ENCODE measurements at places on chromosomes 13 and 19.
A peak's percentile ranks its signal among the peaks of the same experiment; 100 is the strongest.

DNA sequence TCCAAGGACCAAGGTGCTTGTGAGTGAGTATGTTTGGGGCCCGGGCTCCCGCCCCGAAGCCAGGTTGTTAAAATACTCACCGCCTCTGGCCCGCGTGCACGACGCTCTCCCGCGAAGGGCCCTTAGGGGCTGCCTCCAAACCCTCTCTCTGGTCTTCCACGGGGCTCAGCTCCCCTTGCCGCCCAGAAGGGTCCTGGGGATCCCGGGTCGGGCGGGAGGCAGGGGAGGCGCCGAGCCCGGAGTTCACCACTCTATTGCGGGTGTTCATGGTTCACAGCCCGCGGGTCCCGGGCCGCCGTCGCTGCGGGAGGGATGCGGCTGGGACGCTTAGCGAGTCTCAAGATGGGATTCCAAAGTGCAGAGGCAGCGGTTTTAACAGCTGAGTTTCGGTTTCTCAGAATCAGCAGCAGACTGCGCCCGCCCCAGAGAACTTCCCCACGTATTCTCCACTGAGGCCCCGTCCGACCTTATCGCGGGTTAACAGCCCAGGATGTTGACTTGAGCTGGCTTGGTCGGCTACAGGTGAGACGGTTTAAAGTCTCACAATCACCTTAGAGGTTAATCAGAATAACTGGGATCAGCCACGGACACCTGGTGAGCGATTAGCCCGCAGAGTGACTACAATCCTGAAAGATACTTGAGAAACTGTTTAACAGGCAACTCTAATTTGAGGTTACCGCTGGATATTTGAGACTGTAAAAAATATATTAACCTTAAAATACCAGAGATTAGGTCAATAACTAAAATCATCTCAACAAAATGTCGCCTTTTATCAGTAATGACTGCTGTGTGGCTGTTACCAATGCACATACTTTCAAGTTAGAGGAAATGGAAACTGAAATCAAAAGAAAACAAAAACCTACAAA is at the start of gene EPSTI1:
EPSTI1 (minus strand) TSS at position 344 of the 866 bp plus-strand sequence; CDS start at position 268, 76 bp downstream.
- DNase-seq, result peak; percentile 75

- DNase-seq, result no peak
These were observed 17.7 kb upstream of the RUBCNL start for GRCh38 chr13:46404733-46405100.

DNA sequence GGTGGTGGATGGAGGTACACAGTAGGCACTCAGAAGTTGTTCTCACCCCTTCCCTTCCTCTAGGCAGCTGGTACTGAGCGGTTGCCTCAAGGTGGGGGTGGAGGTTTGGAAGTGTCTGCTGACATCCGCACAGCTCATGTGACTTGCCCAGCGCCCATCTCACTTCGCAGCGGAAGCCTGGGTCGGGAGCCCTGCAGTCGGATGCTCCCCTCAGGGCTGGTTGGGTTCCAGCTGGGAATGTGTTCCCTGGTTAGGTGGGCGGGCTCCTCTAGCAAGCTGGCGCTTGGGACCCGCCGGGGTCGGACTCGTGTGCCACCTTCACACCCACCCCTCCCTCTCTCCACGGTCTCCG is 10.2 kb downstream of the PPP1R37 start:
- no peak for DNase-seq

DNA sequence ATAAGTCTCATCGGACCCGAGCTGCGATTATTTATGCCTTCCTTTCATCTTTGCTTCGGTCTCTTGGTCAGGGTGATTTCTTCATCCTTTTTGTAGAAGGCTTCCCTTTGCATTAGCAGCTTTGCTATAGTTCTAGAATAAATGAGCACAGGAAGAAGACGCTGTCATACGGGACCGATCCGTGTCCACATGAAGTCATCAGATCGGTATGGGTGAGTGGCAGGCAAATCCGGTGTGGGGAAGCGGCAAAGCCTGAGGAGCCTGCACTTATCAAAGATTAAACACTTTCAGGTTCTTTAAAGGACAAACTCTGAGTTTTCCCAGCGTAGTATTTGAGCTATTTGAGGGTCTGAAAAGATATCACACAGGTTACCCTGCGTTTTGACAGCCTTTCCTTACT is 119.3 kb downstream of the IRS2 start:
- peak; percentile 41 for DNase-seq

DNA sequence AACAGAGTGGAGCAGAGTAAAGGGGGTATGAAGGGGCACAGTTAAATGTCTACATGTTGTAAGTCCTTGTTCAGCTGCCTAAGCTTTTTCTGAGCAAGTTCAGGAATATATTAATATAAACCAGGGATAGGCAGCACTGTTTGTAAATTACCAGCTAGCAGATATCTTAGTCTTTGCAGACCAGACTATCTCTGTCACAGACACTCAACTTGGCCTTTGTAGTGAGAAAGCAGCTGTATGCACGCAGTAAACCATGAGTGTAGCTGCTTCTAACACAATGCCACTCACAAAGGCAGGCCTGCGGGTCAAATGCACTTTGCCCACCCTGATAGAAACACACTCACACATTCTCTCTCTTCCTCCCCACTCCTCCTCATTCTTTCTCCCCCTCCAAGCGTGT is 1016.9 kb downstream of the UQCRFS1 start:
- no peak for DNase-seq

GRCh38 chr13:31064636-31065035 is 97.1 kb downstream of the HSPH1 start:
- no peak for DNase-seq

DNA sequence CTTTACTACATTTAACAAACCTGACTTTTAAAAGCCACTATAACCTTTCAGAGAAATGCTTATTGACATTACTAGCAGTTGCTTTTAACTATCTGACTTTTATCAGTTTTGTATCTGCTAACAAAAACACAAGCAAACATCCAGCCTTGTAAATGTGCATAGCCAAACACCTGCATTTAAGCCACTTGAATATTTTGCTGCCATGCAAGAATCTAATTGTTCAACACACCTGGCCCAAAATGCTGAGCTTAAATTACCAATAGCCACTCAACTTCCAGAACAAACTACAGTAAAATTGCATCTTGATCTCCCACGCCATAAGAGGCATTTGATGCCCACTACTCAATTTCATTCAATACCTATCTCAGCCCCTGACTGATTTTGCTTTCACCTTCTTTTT is 9.3 kb downstream of the ZIC5 start:
- DNase-seq, result no peak

DNA sequence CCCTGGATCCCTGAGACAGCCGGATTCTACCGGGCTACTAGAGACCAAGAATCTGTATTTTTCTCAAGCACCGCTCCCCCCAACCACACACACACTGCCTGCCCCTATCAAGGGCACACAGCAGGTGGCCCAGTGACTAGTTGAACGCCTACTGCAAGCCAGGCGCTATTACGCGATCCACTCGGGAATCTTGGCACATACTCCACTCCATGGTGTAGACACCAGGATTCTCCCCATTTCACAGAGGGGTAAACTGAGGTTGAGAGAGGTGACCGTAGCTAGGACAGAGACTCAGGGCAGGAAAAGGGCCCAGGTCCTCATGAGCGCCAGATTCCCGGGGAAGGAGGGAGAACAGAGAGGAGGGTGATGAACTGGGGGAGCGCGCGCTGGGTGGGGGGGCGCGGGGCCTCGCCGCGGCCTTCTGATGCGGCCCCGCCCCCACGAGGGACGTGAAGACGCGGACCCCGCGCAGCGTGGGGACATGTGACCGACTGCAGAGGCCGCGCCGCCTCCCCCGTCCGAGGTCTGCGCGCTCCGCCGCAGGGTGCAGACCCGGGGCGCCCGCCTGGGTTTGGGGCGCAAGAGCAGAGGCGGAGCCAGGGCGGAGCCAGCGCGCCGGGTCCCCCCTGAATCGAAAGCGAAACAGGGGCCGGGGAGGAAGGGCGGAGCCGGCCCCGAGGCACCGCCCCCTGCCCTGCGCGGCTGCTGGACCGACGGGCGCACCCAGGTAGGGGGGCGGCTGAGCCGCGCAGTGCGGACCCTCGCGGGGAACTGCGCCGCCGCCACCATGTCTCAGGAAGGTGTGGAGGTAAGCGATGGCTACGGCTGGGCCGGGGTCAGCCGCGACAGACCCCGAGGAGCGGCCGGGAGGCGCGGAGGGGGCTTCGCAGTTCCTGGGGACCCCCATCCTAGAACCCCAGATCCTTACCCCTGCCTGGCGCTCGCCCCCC is at the start of gene SHFL:
SHFL (plus strand) TSS at position 677 of the 950 bp plus-strand sequence; CDS start at position 788, 111 bp downstream.
- DNase-seq, result peak; percentile 62

DNA sequence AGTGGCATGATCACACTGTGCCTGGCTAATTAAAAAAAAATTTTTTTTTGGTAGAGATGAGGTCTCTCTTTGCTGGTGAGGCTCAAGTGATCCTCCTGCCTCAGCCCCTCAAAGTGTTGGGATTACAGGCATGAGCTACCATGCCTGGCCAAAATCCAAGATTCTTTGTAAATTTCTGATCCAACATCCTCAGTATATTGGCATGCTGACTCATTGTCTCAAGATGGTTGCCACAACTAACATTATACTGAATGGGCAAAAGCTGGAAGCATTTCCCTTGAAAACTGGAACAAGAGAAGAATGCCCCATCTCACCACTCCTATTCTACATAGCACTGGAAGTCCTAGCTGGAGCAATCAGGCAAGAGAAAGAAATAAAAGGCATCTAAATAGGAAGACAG is 100.0 kb downstream of the KLF5 start:
- peak; percentile 48 for DNase-seq

DNA sequence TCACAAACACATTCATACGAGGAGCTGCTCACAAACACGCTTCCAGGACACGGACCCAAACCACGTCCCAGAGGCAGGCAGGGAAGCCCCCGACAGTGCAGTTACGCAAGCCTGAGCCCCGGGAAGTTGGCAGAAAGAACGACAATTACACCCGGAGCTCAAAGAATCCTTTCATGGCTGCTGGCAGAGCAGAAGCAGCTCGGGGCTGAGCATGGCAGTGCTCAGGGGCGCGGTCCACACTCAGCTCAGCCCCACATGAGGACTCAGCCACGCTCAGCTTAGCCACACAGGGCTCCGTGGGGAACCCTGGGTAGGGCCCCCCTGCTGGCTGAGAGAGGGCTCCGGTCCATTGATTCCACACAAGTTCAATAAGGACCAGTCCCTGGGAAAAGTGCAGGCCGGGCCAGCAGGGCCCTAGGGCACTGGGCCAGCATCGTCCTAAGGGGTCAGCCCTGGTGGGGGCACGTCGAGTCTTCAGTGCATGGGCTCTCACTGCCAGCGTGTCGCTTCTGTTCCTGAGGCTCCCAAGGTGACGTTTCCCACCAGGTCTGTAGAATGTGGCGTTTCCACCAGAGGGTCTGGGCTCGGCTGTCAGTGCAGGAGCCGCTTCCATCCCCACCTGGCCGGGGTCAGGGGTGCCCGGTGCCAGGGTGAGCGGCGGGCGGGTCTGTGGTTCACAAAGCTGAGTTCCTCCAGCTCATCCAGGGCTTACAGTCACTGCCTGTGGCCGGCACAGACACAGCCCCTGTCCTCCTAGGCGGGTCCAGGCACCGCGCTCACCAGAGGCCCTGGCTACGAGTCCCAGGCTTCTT is 23.1 kb downstream of the GAS6 start:
- peak; percentile 32 for DNase-seq

- peak; percentile 87 for DNase-seq
These were observed at the start of gene HRC for GRCh38 chr19:49155005-49155819. Gene HRC (minus strand): TSS chr19:49155396. CDS start chr19:49155237, 159 bp downstream.

DNA sequence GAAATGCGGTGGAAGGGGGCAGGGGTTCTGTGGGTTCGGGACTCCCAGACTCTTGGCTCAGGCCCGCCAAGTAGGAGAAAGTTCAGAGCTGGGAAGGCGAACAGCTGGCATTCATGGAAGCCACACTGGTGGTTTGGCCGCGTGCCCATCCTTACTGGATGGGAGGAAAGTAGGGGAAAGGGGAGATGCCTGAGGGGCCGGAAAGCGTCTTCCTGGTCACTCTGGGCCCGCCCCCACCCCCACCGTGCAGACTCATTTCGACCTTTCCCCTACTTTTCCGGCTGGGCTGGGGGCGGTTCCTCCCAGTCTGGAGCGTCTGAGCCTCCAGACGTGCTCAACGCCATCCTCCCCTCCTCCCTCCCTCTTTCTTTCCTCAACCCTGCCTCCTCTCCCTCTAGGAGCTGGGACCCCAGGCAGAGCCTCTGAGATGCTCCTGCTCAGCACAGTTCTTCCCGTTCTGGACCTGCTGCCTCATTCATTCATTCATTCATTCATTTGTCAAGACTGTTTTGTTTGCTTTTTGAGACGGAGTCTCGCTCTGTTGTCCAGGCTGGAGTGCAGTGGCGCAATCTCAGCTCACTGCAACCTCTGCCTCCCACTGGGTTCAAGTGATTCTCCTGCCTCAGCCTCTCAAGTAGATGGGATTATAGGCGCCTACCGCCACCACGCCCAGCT is 3.5 kb downstream of the ANGPTL4 start:
- DNase-seq, result peak; percentile 98

- peak; percentile 85 for DNase-seq
These were observed at the start of gene RASA3 for GRCh38 chr13:114132419-114133121. Gene RASA3 (minus strand): TSS chr13:114132623. CDS start chr13:114132489, 134 bp downstream.

DNA sequence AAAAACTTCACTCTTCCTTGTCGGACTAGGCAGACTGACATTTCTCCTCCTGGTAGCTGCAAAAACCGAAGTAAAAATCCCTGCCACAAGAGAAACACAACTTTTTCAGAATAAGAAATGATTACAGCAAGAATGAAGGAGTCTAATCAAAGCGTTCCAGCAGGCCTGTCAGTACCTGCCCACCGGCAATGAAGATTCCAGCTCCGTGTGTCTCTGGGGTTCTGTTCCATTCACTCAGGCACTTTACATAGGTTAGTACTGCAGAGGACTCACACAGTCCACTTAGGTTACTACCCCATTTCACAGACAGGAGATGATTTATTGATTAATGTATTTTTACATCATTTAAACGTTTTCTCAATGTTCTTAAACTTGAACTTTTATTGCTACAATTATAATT is 275.5 kb downstream of the NHLRC3 start:
- no peak for DNase-seq

DNA sequence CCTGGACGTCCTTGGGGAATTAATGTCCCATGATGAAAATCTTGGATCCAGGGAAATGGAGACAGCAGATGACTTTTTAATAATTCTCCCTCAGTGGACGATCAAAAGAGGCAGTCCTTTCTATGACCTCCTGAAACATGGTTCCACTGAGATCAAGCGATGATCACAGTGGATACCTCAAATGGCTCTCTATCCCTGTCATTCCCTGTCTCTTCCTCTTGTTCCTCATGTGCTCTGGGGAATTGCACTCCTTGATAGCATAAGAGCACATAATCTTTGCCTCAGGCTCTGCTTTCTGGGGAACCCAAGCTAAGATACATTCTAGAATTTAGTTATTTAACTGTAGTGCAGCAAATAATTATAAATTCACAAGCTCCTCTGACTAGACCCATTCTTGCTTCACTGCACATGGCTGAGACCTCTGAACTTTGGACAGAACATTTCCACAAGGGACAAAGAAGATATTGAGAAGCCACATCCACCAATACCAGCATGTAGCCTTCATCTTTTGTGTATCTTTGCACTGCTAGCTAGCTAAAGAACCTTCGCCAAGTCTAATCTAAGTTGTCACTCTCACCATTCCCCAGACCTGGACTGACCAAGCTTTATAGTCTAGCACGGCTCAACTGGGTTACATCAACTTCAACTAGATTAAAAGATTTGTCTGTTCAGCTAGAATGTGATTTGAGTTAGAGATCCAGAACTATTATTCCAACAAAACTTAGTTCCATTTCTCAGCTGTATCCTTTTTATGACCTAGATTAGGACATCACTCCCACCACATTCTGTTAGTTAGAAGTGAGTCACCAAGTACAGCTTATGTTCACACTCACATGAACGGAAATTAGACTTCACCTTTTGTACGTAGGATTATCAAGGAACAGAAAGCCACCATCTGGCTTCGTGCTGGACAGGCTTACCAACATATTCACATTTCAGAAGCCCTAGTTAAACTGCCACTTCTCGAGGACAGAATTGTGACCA is 142.7 kb downstream of the SUCLA2 start:
- DNase-seq, result no peak

GRCh38 chr13:22369840-22370239 is 699.0 kb downstream of the FGF9 start:
- DNase-seq, result no peak

GRCh38 chr19:6236310-6237291 is 43.2 kb downstream of the MLLT1 start:
- DNase-seq, result no peak
